ENCODE measurements at places on chromosomes 6 and 20.

- DNase-seq: no peak
Measured at GRCh38 chr20:46346770-46347169, 38.5 kb upstream of the CDH22 start.

- no peak for DNase-seq
Measured at GRCh38 chr20:55893031-55893430, 112.3 kb downstream of the CBLN4 start.

DNA sequence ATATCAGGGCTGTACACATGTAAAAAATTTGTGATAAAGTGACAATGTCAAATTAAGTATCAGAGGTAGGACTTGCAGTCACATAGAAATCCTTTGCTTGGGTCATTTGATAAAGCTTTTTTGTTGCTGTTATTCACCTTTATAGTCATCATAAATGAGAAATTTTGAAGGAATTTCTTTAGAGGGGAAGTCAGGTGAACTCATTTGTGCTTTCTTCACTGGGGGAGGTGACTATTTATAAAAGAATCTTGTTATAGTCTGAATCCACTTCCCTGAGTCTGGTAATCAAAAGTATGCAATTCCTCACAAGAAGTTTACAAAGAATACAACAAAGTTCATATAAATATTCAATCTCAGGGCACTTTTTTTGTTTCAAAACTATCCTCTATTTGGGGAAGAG is 47.7 kb downstream of the FRK start:
- DNase-seq: no peak

DNA sequence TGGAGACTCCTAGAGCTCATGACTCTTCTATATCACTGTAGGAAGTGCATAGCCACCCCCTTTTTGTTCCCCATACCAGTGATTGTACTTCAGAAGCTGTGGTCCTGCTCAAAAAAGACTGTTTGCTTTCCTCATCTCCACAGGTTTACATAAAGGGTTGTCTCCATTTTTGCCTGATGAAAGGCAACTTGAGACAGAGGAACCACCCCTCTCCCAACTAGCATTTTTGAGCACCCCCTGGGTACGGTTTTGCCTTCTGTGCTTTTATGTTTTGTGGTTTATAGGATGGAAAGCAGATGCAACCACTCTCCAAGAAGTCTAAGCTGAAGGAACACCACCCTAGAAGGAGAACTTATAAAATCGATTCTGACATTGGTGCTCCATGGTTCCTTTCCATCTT is 127.7 kb upstream of the SUPT3H start:
- DNase-seq: no peak

DNA sequence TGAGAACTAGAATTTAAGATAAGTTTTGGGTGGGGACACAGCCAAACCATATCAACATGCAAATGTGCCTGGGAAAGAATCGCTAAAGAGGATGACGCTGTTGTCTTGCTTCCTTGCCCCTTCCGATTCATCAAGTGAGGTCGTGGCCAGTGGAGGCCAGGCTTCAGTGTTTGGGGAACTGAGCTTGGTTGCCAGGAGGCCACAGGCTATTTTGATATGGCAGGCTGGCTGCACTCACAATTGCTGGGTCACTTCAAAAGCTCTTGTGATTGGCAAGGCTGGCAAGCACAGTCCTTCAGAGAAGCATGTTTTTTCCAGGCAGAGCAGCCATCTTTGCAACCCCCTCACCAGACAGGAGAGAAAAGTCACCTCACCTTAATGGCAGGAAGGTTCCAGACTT is 45.8 kb downstream of the SAMD5 start:
- DNase-seq: no peak

GRCh38 chr20:60589623-60590022 is 631.4 kb downstream of the CDH26 start:
- no peak for DNase-seq

GRCh38 chr20:53900380-53900999 is 169.9 kb downstream of the BCAS1 start:
- no peak for DNase-seq

DNA sequence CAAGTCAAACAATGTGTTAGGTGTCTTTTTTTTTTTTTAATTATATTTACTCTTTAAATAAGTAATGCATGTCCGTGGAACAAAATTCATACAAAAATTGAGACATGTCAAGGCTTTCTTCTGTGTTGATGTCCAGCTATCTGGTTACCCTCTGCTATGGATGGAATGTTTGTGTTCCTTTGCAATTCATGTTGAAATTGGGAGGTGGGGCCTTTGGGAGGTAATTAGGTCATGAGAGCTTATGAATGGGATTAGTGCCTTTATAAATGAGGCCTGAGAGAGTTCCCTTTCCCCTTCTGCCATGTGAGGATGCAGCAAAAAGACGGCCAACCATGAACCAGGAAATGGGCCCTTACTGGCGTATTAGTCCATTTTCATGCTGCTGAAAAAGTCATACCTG is 83.1 kb upstream of the KCNG1 start:
- no peak for DNase-seq

DNA sequence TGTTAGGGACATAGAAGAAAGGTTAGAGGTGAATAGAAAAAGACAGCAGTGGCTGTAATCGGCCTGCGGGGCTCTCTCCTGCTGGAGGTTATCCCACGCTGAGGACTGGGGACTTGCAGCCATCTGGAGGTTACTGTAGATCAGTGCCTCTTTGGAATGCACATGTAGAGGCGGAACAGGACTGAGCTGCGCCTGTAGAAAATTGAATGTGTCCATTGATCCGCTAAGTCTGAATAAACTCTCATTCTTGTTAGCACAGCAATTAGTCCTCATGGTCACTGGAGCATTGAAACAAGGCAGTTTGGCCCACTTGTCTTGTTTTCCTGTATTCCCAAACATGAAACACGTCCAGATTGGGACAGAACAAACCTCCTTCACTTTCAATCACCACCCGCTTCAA is 46.3 kb upstream of the F13A1 start:
- no peak for DNase-seq

DNA sequence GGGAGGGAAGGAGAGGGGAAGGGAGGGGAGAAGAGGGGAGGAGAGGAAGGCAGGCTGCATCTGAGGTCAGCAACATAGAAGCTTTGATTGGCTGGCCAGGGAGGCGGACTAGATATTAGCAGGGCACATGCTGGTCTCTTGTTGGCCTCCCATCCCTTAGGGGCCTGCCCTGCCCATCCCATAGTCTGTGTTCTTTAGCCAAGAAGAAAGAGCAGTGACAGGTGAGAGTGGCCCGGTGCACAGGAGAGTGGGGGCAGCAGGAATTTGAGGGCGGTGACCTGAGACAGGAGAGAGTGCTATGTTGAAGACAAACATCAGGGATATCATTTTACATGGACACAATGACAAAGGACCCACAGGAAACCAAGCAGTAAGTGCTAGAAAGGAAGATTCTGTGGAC is 413.5 kb downstream of the SYNE1 start:
- no peak for DNase-seq

DNA sequence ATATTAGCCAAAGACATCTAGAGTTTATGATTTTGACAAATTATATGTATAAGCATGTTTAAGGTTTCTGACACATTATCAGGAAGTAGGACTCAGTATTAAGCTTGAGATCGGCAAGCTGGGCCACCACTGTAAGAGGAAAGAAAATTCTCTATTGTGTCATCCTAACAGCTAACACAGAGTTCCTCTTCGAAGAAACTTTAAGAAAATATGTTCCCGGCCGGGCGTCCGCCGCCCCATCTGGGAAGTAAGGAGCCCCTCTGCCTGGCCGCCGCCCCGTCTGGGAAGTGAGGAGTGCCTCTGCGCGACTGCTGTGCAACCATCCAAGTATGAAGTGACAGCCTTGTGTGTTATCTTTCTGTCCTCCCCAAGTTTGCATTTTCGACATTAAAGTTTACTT is 23.0 kb downstream of the USP49 start:
- DNase-seq: no peak

DNA sequence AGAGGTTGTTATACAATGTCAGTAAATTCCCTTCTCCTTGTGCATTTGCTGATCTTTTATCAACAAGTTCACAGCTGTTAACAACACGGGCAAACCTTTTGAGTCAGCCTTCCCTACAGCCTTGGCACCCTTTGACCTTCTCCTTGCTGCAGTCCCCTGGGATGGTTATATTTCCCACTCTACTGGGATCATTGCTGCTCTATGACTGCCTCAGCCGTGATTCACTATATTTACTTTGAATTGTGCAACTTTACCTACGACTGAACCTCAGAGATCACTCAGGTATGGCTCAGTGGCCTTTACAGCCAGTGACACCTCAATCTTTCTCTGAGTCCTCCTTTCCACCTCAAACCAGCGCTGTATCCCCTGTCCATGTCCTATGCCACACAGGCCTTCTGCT is 1293.3 kb downstream of the EPHA7 start:
- no peak for DNase-seq

DNA sequence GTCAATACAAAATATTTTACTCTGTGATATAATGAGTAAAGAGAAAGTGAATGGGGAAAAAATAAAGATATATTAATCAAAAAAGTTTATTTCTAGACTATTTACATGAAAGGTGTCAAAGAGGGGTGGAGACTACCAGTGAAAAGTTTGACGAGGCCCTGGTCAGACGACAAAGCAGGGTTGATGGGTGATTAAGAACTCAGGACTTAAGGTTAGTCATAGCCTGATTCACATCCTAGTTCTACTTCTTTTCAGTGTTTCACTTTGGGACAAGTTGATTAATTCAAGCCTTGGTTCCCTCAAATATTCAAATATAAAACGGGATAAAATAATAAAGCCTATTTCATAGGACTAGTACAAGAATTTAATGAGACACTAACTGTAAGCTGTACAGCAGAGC is 178.2 kb upstream of the HS3ST5 start:
- no peak for DNase-seq

GRCh38 chr20:56781108-56781739 is 152.1 kb downstream of the TFAP2C start:
- no peak for DNase-seq

GRCh38 chr6:108549741-108550140 is 11.0 kb upstream of the FOXO3 start:
- DNase-seq: no peak

DNA sequence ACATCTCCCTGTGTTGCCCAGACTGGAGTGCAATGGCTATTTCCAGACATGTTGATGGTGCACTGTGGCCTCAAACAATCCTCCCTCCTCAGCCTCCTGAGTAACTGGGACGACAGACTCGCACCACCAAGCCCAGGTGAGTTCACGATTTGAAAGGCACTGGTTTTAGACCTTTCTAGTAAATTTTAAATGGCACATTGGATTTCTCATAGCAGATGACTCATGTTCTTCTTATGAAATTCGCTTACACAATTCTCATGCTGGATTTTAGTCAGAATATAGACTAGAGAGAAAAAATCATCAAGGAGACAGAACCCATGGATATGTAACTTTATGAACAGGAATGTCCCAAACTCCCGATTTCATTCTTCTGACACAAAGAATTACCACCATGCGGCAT is 18.1 kb upstream of the PXDC1 start:
- DNase-seq: no peak

GRCh38 chr20:11350126-11351005 is 567.3 kb upstream of the BTBD3 start:
- no peak for DNase-seq

- DNase-seq: no peak
Measured at GRCh38 chr20:58017970-58018530, 210.4 kb downstream of the ANKRD60 start.

- DNase-seq: no peak
Measured at GRCh38 chr6:129544892-129545612, 164.9 kb downstream of the ARHGAP18 start.

DNA sequence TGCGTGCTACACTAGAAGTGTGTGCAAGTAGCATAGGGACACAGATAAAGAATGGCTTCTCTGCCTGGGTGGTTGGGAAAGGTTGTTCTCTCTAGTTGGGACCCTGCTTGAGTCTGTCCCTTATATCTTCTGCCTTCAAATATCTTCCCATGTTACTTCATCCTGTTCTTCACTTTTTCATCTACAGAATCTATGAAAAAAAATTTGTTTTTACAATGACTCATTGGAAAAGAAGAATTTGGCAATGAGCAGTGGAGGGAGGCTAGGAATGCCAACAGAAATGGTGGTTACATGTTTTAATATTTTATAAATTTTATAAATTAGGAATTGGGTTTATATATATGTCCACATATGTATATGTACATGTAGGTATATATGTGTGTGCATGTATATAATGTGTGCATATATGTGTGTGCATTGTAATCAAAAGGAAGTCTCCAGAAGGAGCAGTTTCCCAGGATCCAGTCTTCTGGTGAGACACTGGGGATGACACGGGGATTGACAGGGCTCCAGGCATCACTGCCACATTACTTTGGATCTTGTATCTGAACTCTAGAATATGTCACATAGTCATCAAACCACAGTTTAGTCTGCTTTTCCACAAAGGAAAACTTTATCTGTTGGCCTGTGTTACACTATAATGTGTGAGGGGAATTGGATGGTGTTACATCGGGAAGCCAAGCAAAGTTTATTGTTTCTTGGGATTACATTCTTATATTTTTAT is 75.3 kb upstream of the RIPOR2 start:
- DNase-seq: no peak

DNA sequence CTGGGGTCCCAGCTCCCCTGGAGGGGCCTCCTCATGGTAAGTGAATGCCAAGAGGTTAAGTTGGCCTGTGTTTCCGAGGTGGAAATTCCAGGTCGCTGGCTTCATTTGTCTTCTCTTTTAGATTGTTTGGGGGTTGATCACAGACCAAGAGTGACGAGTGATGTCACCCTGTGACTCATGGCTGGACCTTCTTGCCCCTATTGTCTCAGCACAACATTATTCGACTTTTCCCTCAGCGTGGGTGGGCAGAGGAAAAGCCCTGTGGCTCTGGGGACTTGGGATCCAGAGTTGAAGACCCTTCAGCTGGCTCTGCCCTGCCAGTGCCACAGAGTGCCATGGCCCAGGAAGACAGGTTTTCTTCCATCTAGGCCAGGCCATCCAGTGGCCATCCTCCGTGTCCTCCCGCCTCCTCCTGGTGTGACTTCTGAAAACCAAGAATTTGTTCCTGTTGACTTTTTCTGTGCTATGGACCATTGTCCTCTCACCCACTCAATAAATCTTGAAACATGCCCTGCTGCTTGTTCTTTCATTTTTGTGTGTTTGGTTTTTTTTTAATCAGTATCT is 15.4 kb upstream of the SNHG17 start:
- DNase-seq: no peak
